ENCODE measurements at places on chromosomes 5 and 9. TPM values are rescaled to one million over a fixed set of nuclear protein-coding genes. Genes with fewer than 3 reads are reported as not detected.

GRCh38 chr9:136584934-136585333 is 39.1 kb upstream of the NOTCH1 start:
- DNase-seq, result no peak

The CTXN3 gene
- not detected for total RNA-seq

GRCh38 chr9:135683401-135684034 is 15.8 kb downstream of the SOHLH1 start:
- DNase-seq, result no peak

The WNK2 gene
- total RNA-seq, result 0.02 TPM

The STPG3 gene
- total RNA-seq, result not detected

DNA sequence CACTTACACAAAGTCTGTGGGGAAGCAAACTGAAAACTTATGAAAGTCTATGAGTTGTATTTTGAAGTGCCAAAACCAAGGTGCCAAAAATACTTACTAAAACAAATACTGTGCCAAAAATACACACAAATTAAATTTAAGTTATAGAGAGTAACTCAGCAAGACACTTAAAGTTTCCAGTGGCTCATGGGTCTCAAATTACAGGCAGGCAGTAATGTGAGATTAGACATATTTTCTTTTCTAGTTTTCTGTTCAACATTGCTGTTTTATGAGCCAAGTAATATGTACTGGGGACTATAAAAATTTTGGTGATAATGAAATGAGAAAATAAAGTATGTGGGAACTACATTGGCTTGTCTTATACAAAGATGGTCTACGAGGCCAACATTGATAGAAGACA is 172.2 kb upstream of the SNX2 start:
- DNase-seq, result no peak

DNA sequence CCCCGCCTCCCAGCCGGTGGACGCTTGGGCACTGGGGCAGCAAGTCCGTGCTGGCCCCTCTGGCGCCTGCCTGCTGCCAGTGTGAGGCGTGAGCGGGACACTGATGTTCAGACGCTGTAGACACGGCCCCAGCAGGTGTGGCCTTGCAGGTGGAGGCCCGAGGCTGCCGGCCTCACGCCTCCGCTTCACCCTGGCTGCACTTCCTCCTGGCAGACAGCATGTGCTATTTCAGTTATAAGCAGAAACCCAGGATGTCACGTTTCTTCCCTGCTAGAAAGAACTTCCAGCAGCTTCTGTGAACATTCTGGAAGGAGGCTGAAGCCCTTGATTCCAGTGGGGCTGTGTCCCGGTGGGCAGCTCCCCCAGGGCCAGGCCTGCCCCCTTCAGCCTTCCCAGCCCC is 114.8 kb upstream of the FCN2 start:
- no peak for DNase-seq

DNA sequence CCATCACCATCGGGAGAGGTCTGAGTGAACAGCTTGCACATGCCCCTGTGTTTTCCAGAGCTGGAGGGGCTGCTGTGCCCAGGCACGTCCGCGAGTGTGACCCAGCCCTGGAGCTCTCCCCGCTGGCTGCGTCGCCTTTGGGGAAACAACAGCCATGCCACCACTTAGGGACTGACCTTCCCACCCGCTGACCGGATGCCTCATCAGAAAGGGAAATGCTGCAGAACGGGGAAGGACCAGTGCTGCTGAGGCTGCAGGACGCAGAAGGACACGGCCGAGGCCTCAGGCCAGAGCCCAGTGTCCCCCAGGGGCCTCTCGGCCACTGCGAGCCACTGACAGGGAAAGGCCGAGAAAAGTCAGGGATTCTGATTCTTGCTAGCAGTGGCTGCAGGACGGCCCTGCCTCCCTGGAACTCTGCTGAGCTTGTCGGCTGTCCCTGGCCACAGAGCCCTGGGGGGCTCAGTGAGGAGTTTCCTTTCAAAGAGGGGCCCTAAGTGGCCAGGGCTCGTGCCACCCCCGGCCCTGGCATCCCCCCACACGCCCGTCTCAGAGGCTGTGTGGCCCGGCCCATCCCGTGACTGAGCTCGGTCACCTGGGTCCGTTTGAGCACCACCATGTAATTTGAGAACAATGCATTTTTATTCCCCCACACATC is 130.8 kb downstream of the ZNF354C start:
- no peak for DNase-seq

- DNase-seq, result peak; percentile 6
Observed at GRCh38 chr9:928363-929042, 48.0 kb upstream of the DMRT3 start.

- no peak for DNase-seq
Observed at GRCh38 chr5:83404182-83404716, 67.3 kb upstream of the VCAN start.

DNA sequence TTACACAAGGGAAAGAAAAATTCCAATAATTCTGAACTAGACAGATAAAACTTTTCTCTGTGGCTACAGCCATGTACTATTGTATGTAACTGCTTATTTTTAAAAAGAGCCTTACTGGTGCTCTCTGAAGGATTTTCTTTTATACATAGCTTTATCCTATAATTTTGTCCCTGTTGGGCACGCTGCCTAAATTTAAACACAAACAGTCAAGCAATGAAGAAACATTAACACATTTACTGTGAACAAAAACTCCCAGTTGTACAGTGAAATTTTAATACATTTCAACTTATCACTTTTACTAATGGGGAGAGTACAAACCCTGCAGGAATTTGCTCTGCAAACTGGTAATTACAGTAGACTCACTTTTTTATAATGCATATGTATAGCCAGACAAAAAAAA is 273.3 kb downstream of the BNC2 start:
- no peak for DNase-seq

GRCh38 chr9:32533336-32533735 is 7.3 kb upstream of the RIGI start:
- no peak for DNase-seq

GRCh38 chr9:136576269-136576626 is 30.4 kb upstream of the NOTCH1 start:
- DNase-seq, result peak; percentile 29

The FOXD4L3 gene
- not detected for total RNA-seq

- peak; percentile 77 for DNase-seq
Observed at GRCh38 chr5:154937718-154938466, at the start of gene GEMIN5. Gene GEMIN5, minus strand, starts transcription at chr5:154938211. Its CDS starts 78 bp downstream, at chr5:154938133.

- no peak for DNase-seq
Observed at GRCh38 chr5:145025775-145026174, 809.4 kb downstream of the PRELID2 start.

DNA sequence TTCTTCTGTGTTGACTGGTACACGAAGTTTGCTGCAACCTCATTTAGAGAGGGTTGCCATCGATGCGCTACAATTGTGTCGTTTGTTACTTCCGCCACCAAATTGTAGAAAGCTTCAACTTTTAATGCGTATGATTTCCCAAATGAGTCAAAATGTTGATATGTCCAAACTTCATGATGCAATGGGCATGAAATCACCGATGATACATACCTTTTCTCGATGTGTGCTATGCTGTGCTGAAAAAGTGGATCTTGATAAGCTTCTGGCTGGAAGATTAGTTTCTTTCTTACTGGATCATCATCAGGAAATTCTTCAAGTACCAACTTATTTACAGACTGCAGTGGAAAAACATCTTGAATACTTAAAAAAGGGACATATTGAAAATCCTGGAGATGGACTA is 65.7 kb downstream of the TMEM38B start:
- no peak for DNase-seq

GRCh38 chr5:157443041-157443549 is 16.9 kb upstream of the NIPAL4 start:
- no peak for DNase-seq

The PRUNE2 gene
- 3.8 TPM for total RNA-seq

DNA sequence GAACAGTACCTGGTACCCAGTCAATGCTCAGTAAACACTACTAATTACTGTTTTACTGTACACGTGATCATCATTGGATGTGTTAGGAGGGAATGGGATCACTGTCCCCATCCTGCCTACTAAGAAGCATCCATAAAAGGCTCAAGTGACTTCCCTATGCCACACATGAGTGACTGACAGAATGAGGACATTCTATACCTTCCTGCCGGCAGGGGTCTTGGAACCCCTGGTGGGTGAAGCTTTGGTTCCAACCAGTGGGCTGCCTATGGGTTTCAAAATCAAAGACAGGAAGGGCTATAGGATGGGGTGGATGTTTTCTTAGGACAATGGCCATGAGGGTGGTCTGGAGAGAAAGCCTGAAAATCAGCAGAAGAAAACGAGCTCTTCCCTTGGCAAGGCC is 209.6 kb upstream of the PANK3 start:
- DNase-seq, result no peak

The MYO10 gene
- 28.7 TPM for total RNA-seq

- no peak for DNase-seq
Observed at GRCh38 chr9:13863112-13863511, 450.8 kb downstream of the NFIB start.

DNA sequence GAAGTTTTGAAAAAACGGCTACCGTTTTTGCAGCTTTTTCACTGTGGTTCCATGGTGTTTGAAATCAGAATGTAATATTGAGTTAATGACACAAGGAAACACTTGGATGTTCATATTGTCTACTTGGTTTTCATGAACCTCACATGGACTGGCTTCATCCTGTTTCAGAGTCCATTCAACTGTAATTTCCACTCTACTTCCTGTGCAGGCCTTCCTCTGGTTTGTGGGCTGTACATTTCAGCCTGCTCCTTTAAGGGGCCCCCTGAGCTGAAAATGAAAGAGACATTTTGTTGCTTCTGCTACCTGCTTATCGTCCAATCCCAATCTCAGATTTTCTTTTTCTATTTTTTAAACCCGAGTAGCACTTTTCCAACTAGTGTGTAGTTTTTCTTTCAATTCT is 41.8 kb upstream of the CDKN2B start:
- DNase-seq, result no peak

The MTAP gene
- not detected for total RNA-seq

- no peak for DNase-seq
Observed at GRCh38 chr5:149546974-149547373, 4.3 kb downstream of the CSNK1A1 start.
